Spleen (tissue), 13 donors: ENCODE measurements at places on chromosomes 16 and 17. TPM values are rescaled to one million over a fixed set of nuclear protein-coding genes. Genes with fewer than 3 reads are reported as not detected.

DNA sequence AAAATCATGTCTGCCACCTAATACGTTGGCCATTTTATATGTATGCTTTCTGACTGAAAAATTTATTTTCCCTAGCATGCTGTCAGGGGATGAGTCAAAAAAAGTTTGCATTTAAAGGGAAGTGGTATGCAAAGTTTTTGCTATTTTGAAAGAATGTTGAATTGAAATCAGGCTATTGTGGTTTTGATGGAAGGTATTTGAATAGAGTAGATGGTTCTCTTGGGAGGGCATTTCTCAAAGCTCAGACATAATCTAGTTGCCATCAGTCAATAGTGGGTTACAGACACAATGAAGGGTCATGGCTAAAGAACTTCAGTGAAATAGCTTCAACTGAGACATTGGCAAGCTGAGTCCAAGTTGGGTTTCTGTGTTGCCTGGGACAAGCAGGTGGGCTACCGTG lies 102.4 kb downstream of the MAP2K6 start:
- DNase-seq: no peak

DNA sequence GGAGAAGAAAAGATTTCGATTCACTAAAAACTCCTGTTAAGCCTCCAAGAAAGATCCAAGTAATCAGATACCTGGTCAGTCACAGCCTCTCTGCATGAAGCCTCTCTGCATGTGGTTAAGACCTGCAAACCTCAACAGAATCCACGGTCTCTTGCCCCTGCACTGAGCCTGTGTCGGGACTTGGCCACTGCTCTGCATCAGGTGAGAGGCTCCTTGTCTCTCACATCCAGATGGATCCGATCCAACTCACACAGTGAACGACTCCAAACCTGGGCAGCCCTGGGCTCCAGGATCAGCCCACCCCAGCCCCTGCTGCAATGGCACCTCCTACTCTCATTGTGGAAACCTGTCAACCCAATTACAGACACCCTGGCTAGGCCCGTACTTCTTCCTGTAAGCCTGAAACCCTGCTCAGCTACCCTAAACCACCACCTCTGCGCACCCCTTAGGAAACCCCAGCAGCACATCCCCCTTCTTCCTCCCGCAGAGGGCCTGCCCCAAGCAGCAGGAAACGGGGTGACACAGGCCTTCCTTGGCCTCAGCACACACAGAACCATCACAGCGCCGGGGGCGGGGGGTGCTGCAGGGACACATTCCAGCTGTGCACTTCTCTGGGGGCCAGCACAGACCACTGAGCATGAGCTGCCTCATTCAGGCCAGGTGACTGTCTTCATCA lies 129.5 kb downstream of the ANKRD11 start:
- DNase-seq: peak; percentile 92

- no peak for DNase-seq
Measured at GRCh38 chr17:4764595-4764994, 7.1 kb upstream of the TM4SF5 start.

DNA sequence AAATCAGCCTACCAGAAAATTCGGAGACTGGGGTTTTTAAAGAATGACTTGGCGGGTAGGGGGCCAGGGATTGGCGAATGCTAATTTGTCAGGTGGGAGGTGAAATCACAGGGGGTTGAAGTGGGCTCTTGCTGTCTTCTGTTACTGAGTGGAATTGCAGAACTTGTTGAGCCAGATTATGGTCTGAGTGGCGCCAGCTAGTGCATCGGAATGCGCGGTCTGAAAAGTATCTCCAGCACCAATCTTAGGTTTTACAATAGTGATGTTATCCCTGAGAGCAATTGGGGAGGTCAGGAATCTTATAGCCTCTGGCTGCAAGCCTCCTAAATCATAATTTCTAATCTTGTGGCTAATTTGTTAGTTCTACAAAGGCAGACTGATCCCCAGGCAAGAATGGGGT lies 762 bp upstream of the RBL2 start:
- no peak for DNase-seq

- peak; percentile 95 for DNase-seq
Measured at GRCh38 chr17:40322358-40323315, 13.7 kb downstream of the RARA start.

DNA sequence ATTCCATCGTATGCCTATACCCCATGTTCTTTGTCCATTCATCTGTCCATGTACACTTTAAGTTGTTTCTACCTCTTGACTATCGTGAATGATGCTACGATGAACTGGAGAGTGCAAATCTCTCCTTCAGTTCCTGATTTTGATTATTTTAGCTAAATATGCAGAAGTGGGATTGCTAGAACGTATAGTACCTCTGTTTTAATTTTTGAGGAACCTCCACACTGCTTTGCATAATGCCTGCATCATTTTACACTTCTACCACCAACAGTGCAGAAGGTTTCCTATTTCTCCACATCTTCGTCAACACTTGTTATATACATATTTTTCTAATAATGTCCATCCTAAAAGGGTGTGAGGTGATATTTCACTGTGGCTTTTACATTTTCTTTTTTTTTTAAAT lies 43.9 kb downstream of the SDR42E1 start:
- DNase-seq: no peak

GRCh38 chr16:25523183-25523582 lies 168.6 kb upstream of the HS3ST4 start:
- DNase-seq: no peak

DNA sequence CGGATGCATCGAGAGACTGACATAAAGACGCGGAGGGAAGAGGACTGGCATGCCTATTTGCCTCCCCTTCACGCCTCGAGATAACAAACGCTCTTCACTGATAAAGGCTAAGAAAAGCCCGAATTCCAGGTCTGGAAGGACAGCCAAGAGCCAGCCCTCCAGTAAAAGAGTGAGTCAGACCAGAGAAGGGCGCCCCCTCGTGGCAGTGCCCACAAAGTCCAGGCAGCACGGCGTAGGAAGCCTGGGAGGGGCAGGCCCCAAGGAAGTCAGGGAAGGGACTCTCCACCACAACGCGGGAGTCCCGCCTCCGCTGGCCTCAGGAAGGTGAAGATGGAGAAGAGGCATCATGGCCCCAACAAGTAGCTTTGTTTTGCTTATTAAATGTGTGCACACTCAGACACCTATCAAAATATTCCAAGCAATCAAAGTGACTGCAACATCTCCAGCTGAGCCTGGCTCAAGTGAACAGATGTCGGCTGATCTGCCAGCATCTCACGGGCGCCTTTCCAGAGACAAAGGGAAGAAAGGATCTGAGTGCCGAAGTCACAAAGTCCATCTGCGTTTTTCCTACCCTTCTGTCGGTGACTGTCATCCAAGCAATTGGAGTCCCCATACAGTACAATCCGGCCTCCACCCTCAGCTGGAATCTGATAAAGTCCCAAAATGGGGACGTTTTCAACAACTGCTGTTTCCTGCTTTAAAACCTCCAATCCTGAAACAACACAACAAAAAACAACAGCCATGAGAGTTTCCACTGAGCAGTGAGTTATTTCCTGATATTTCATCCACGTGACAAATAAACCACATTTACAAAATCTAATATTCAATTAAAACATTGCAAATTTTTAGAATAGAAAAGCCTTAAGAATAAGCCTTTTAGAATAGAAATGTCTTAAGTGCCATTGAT lies 20.4 kb upstream of the SLC38A8 start:
- peak; percentile 90 for DNase-seq

- DNase-seq: peak; percentile 30
Measured at GRCh38 chr17:5209396-5209795, 17.7 kb upstream of the ZNF594 start.

- DNase-seq: no peak
Measured at GRCh38 chr17:52824542-52824941, 666.0 kb upstream of the CA10 start.

- DNase-seq: no peak
Measured at GRCh38 chr16:47732523-47733111, 271.5 kb downstream of the PHKB start.

DNA sequence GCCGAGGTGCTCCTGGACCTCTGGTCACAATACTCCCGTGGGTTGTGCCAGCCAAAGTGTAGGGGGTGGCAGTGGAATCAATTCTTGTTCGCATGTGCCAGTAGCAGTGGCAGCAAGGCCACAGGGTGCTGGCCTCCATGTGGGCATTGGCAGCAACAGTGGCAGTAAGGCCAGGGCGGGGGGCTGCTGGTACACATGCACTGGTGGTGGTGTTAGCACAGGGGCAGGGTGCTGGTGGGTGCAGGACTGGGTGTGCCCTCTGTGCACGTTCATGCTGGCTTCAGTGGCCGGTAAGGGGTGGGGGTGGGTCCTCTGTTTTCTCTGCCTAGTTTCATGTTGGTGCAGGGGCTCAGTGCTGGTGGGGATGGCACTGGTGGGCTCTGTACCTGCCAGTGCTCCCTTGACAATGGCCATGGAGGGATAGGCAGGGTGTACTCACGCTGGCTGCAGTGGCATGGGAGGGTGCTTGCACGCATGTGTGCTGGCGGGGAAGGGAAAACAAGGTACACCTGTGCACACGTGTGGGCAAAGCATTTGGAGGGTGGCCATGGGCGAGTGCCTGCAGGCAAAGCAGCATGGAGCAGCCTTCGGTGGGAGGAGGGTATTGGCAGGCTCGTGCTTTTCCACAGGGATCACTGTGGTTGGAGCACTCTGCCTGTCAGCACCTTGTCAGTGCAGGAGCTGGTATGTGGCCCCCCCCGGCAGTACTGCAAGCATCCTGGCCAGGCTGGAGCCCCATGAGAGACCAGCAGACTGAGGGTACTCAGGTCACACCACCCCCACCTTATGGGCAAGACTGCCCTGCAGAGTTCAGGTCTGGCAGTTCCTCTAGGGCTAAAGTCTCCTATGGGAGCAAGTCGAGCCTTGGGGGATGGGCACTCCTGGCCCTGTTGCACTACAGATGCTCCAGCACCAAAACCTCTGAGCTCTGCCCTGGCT lies 35.8 kb downstream of the NF1 start:
- no peak for DNase-seq

- DNase-seq: no peak
Measured at GRCh38 chr16:78428193-78428592, 328.7 kb downstream of the WWOX start.

Gene ZNF207
- 58.0 TPM for polyA plus RNA-seq

Gene RDM1
- 0.52 TPM for polyA plus RNA-seq

Gene C16orf82
- not detected for polyA plus RNA-seq

Gene APPBP2
- 5.2 TPM for polyA plus RNA-seq

Gene FGF11
- 3.5 TPM for polyA plus RNA-seq

Gene PLD6
- 3.0 TPM for polyA plus RNA-seq

Gene C16orf89
- polyA plus RNA-seq: 1.7 TPM

Gene CCL11
- polyA plus RNA-seq: 0.26 TPM

Gene PKMYT1
- 11.3 TPM for polyA plus RNA-seq
